Mesenchymal stem cell (in vitro differentiated cells and primary cell): ENCODE measurements at places on chromosomes 12 and 14.

DNA sequence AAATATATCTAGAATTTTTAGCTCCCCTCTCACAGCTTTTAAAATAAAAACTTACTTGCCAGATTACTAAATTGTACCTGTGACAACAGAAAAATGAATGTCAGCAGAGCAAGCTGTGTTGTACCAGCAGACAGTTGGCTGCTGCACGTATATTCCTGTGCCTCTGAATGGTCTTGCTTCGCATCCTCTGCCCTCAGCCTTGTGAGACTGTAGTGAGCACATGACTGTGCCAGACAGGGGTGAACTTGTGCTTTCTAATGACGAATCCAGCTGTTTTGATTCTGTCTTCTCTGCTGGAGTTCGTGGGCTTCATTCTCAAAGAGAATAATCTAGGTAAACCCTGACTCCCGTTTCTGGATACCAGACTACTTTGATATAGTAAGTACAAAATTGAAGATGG lies 58.3 kb upstream of the FRMD6 start:
- no peak overlapping the region for H3K27ac ChIP-seq
- H3K36me3 ChIP-seq: no peaks in the 10 kb centered on the region
- H3K4me1 ChIP-seq: peaks cover 6% of the 10 kb centered on the region

DNA sequence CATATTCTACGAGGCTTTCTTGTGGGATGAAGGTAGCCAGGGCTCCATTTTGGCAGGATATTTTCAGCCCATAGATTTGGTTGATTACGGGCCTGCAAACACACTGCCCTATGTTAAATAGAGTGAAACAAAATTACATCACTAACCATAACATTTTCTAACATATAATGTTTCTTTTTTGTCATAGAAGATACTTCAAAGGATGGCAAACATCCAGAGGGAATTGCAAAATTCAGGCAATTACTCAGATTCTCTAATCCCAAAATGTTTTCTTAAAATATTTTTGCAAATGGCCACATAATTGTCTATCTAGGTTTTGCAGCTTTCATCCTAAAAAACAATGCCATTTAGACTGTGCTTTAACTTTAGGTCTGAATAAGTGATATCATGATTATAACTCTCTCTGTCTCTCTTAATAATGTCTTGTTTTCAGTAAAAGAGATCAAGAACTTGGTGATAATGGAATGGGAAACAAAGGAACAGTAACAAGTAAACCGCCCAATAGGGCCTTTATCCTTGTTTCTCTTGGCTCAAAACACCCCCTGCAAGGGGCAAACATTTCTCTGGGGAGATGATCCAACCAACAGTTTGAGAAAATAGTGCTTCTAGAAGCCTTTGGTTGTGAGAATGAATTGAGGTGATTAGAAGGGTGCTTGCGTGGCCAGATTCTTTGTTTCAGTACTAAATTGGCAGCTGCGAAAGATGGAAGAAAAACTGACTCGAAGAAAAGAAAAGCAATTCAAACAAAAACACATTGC lies 54.4 kb upstream of the BTG1 start:
- no peaks in the 10 kb centered on the region for H3K4me1 ChIP-seq
- H3K27ac ChIP-seq: no peak overlapping the region
- no peak overlapping the region for H3K4me3 ChIP-seq
- no peak for DNase-seq

GRCh38 chr12:104025771-104026170 lies 24.2 kb downstream of the GLT8D2 start:
- H3K27me3 ChIP-seq: no peaks in the 10 kb centered on the region
- no peak overlapping the region for H3K4me3 ChIP-seq
- no peak for DNase-seq

- no peak overlapping the region for H3K4me3 ChIP-seq
- no peaks in the 10 kb centered on the region for H3K4me1 ChIP-seq
- no peak overlapping the region for H3K27ac ChIP-seq
Measured at GRCh38 chr12:4934407-4935035, 24.8 kb downstream of the KCNA1 start.

DNA sequence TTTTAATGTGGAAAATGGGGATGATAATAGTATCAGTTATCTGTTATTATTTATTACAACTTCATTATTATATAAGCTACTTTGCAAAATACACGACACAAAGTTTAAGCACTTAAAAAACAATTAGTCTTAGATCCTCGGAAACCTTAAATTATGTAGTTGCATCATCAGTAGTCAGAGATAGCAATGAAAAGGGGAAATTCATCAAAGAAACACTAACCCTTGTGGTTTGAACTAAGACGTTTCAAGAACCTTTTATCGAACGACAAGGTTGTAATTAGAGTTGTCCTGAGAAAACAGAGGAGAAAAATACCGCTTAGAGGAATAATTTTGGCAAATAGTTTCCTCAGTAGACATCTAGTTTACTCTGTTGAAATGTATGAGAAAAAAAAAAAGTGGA lies 198.5 kb downstream of the PTPRO start:
- no peak for DNase-seq
- no peaks in the 10 kb centered on the region for H3K4me1 ChIP-seq
- H3K27ac ChIP-seq: no peak overlapping the region
- H3K4me3 ChIP-seq: no peak overlapping the region

DNA sequence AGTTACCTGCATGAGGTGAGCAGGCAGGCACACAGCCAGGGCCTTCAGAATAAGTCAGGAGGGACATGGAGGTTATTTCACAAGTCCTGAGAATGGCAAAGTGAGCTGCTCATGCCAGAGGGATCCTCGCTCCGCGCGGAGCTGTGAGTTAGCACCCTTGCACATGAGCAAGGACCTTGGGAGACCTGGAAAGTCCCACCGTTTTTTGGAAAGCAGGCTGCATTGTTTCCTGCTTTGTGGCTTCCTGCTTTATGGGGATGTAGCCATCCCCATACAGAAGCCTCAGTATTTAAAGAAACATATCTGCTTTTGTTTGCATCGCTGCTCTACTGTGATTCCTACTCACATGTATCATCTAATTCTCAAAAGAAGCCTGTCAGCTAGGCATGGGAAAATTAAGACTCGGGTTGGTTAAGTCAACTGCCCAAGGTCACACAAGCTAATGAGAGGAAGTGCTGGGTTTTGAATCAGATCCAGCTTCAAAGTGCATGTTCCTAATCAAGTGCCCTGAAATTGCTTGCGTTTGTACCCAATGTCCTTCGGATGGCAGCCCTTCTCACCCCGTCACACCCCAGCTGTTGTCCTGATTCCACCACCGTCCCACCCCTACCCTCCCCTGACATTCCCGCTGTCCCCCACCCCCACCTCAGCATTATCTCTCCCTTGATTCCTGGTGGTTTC lies 106.2 kb downstream of the CRACR2A start:
- H3K27ac ChIP-seq: no peak overlapping the region
- H3K4me3 ChIP-seq: no peak overlapping the region
- DNase-seq: no peak
- no peaks in the 10 kb centered on the region for H3K27me3 ChIP-seq
- peaks cover 4% of the 10 kb centered on the region for H3K36me3 ChIP-seq

- no peaks in the 10 kb centered on the region for H3K27me3 ChIP-seq
- no peak for DNase-seq
- H3K4me3 ChIP-seq: no peak overlapping the region
- no peak overlapping the region for H3K27ac ChIP-seq
- peaks cover 2% of the 10 kb centered on the region for H3K4me1 ChIP-seq
Measured at GRCh38 chr14:104306450-104307040, 168.2 kb downstream of the KIF26A start.

GRCh38 chr14:36293824-36294223 lies 26.6 kb downstream of the MBIP start:
- peak; percentile 68 for DNase-seq
- no peak overlapping the region for H3K27ac ChIP-seq
- no peak overlapping the region for H3K4me3 ChIP-seq
- H3K36me3 ChIP-seq: peaks cover 4% of the 10 kb centered on the region
- no peaks in the 10 kb centered on the region for H3K27me3 ChIP-seq

GRCh38 chr14:61452452-61452851 lies 131.1 kb downstream of the PRKCH start:
- no peak overlapping the region for H3K27ac ChIP-seq
- no peak overlapping the region for H3K4me3 ChIP-seq
- H3K4me1 ChIP-seq: no peaks in the 10 kb centered on the region
- H3K36me3 ChIP-seq: no peaks in the 10 kb centered on the region
- no peak for DNase-seq
- peaks cover 6% of the 10 kb centered on the region for H3K27me3 ChIP-seq

DNA sequence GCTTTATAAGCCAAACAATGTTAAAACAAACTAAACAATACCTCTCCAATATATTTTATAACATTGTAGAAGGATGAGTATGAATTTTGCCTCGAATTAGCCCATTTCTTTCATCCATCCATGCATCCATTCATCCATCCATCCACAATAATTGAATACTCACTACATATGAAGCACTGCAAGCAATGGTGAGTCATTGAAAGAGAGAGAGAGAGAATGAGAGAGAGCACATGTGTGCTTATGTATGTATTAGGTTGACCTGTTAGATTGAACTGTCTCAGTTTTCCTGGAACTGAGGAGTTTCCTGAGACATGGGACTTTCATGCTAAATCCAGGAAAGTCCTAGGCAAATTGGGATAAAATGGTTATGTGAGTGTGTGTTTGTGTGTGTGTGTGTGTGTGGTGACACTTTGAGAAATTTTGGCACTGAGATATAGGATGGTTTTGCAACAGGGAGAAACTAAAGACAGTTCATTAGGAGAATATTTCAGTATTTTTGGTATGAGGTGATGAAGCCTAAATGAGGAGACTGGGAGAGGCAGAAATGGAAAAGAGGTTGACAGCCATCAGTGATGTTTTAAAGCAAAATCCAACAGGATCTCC lies 98.4 kb downstream of the C12orf75 start:
- H3K27ac ChIP-seq: no peak overlapping the region
- H3K4me3 ChIP-seq: no peak overlapping the region
- no peak for DNase-seq
- H3K36me3 ChIP-seq: no peaks in the 10 kb centered on the region
- no peaks in the 10 kb centered on the region for H3K4me1 ChIP-seq

DNA sequence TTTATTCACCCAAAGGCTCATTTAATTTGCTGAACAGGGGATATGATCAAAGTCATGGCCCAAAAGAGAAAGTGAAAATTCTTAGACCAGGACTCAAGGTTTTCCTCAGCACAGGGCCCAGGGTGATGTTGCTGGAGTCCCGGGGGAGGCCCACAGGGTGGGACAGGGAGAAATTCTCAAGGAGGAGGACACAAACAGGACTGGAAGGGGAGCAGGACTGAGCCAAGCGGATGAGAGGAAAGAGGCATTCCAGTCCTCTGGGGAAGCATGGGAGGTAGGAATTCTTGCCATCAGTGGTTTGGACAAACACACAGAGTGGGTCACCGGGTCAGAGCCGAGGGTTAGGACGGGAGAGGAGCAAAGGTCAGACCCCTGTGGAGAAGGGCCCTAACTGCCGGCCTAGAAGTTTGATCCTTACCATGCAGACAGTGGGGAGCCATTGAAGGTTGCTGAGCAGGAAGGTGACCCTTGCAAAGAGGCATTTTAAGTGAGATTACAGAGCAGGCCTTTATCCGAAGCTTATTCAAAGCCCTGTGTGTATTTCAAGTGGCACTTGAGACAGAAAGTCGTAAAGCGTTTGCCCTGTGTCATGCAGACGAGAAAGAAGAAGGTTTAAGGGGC lies 68.4 kb upstream of the PTGR2 start:
- H3K36me3 ChIP-seq: peaks cover 3% of the 10 kb centered on the region
- H3K27ac ChIP-seq: peak overlapping the region; percentile 51
- H3K27me3 ChIP-seq: no peaks in the 10 kb centered on the region
- H3K4me1 ChIP-seq: peaks cover 28% of the 10 kb centered on the region
- no peak overlapping the region for H3K4me3 ChIP-seq

DNA sequence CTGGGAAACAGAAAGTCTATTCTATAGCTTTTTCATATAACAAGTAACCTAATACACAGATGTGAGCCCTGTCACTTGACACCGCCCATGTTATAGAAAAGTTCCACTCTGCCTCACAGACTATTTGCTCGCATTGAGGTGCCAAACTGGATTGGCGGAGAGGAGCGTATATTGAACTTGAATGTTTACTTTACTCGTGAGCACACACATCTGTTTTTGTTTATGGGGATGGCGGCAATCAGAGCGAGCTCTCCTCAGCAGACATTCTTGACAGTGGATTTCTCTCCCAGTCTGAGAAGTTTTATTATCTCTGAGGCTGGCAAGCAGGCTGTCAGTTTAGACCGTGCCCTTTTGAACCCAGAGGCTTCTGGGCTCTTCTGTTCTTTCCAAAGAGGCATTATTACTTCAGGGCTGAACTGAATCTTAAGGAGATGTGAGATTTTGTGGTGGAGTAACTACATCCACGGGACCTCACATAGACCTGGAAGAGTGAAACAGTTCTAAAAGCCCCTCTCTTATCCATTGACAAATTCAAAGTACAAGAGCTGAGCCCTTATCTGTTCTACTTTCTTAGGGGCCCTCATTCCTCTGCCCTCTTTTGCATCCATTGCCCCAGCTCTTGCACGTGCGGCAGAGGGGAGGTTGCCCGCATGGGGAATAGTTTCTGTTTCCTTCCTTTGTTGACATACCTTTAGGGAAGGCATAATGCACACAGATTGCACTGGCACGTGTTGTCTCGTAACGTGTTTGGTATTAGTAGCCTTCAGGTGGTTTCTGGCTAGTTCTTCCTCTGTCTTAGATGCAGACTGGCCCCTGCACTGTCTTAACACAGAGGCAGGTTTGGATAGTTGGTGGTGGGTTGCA lies 68.2 kb downstream of the DRAM1 start:
- H3K27ac ChIP-seq: no peak overlapping the region
- no peaks in the 10 kb centered on the region for H3K4me1 ChIP-seq
- DNase-seq: peak; percentile 50
- H3K36me3 ChIP-seq: no peaks in the 10 kb centered on the region
- H3K27me3 ChIP-seq: peaks cover 13% of the 10 kb centered on the region

- H3K27ac ChIP-seq: no peak overlapping the region
- DNase-seq: no peak
- H3K36me3 ChIP-seq: no peaks in the 10 kb centered on the region
- H3K4me3 ChIP-seq: no peak overlapping the region
- H3K4me1 ChIP-seq: peaks cover 4% of the 10 kb centered on the region
Measured at GRCh38 chr12:8676651-8677050, 14.0 kb upstream of the MFAP5 start.

- no peaks in the 10 kb centered on the region for H3K36me3 ChIP-seq
- H3K4me1 ChIP-seq: no peaks in the 10 kb centered on the region
- no peak overlapping the region for H3K27ac ChIP-seq
- H3K4me3 ChIP-seq: no peak overlapping the region
- H3K27me3 ChIP-seq: no peaks in the 10 kb centered on the region
- peak; percentile 43 for DNase-seq
Measured at GRCh38 chr12:28872654-28873268, 276.3 kb upstream of the FAR2 start.

GRCh38 chr14:46018846-46019420 lies 632.6 kb downstream of the RPL10L start:
- DNase-seq: no peak
- H3K4me3 ChIP-seq: no peak overlapping the region

GRCh38 chr12:10368206-10369171 lies 21.4 kb downstream of the KLRK1 start:
- H3K36me3 ChIP-seq: peaks cover 8% of the 10 kb centered on the region
- no peaks in the 10 kb centered on the region for H3K27me3 ChIP-seq
- H3K4me1 ChIP-seq: peaks cover 7% of the 10 kb centered on the region
- H3K27ac ChIP-seq: no peak overlapping the region
